ENCODE measurements at places on chromosomes 7 and 10. TPM values are rescaled to one million over a fixed set of nuclear protein-coding genes. Genes with fewer than 3 reads are reported as not detected.

LIPM gene
- not detected for total RNA-seq

NOD1 gene
- total RNA-seq = 22.0 TPM

ELAPOR2 gene
- 64.1 TPM for total RNA-seq

ZMIZ1 gene
- 43.7 TPM for total RNA-seq

CHRM2 gene
- 0.61 TPM for total RNA-seq

GRCh38 chr10:9069136-9069535 lies 1014.6 kb downstream of the GATA3 start:
- no peaks in the 10 kb centered on the region for H3K36me3 ChIP-seq
- no peaks in the 10 kb centered on the region for H3K4me1 ChIP-seq
- H3K27me3 ChIP-seq = no peaks in the 10 kb centered on the region

- DNase-seq = no peak
- no peak overlapping the region for H3K4me3 ChIP-seq
- H3K27ac ChIP-seq = no peak overlapping the region
- H3K4me1 ChIP-seq = no peaks in the 10 kb centered on the region
- peaks cover 16% of the 10 kb centered on the region for H3K36me3 ChIP-seq
These were observed 54.1 kb downstream of the DENND2A start for GRCh38 chr7:140586516-140586915.

GRCh38 chr10:101588879-101589278 lies 758 bp downstream of the DPCD start:
- peaks cover 6% of the 10 kb centered on the region for H3K4me1 ChIP-seq
- no peak overlapping the region for H3K4me3 ChIP-seq
- H3K27ac ChIP-seq = no peak overlapping the region
- no peak for DNase-seq
- H3K27me3 ChIP-seq = no peaks in the 10 kb centered on the region

DNA sequence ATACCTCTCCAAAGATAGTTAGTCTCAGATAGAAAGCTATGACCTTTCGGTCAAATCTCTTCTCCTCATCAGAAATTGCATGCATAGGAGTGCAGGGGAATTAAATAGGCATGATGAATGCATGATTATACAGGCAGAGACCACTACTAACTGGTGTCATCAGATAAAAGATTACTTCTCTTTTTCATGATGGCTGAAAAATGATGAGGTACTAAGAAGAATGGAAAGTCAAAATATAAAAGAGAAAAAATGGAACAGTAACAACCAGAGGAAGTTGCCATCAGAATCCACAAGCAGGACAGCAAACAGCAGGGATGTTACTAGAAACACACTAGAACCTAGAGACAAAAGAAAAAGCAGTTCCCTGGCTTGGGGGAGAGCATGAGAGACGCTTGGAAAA lies 31.6 kb downstream of the CTTNBP2 start:
- no peak overlapping the region for H3K4me3 ChIP-seq
- no peak overlapping the region for H3K27ac ChIP-seq
- no peaks in the 10 kb centered on the region for H3K4me1 ChIP-seq
- no peaks in the 10 kb centered on the region for H3K27me3 ChIP-seq
- no peaks in the 10 kb centered on the region for H3K36me3 ChIP-seq

DNA sequence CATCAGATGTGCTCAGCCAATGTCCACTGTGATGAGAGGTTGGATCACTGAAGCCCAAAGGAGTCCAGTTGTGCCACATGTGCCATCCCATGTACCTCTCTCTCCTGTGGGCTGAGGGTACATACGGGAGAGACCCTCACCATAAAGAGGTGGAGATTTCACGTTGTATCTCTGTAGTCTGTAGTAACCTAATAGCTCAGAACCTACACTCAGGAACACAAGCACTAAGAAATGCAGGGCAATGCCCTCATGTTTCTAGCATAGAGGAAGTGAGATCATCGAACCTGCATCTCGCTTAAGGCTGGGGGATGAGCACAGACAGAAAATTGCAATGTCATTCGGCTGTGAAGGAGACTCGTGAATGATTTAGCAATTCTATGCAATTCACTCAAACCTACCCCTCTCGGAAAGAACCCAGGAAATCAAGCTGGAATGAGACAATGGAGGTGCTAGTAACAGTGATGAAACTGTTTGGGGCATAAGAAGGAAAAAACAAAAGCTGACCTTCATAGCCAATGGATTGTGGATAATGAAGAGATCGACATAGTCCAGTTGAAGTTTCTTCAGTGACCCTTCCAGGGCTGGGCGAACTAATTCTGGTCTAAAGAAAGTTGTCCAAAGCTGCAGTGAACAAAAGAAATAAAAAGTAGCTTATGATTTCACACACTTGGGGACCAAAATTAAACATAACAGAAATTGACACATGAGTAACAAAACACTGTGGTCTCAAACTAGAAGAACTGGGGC lies 80.3 kb upstream of the UCN3 start:
- DNase-seq = no peak
- H3K36me3 ChIP-seq = no peaks in the 10 kb centered on the region
- H3K4me3 ChIP-seq = no peak overlapping the region
- peaks cover 6% of the 10 kb centered on the region for H3K27me3 ChIP-seq

DNA sequence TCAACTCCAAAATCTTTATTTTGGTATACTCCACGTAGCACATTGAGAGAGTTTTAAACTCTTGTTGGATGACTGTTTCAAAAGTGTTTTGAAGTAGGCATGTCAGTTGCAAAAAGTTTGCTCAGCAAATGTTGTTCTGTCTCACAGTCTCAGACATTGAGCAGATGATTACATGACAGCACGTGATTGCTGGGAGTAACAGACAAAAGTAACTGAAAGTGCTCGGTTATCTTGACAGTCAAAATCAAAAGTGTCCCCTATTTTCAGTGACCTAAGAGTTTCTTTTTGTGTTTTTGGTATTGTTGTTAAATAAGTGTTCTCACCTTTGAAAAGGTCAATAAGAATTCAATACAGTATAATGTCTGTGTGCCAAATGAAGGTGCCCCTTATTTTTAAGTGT lies 84.3 kb downstream of the CFTR start:
- no peaks in the 10 kb centered on the region for H3K4me1 ChIP-seq
- H3K36me3 ChIP-seq = no peaks in the 10 kb centered on the region
- no peaks in the 10 kb centered on the region for H3K27me3 ChIP-seq

Measured in lung (tissue), 17 donors.